ENCODE measurements at places on chromosomes 6 and 20.

DNA sequence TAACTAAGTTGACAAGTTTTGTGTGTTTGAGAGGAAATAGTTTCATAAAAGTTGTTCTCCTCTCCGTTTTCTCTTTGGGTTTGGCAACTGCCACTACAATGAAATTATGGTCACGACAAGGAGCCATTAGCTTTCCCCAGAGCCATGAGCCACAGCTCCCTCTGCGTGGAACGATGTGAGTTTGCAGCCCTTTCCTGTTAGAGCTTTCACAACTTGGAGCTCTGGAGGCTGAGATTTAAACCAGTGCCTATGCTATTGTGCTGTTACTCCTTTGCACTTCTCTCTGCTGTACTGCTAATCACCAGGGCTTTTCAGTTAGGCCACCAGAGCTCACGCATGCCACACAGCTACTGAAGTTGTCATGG, 29.3 kb upstream of the TXNDC5 start:
- DNase-seq: no peak

- DNase-seq: no peak
These were observed 559.8 kb upstream of the SLC35B3 start for GRCh38 chr6:8995156-8995555.

GRCh38 chr6:42569102-42570028, 5.5 kb downstream of the UBR2 start:
- peak; percentile 96 for DNase-seq

- DNase-seq: no peak
These were observed 55.8 kb downstream of the FGD2 start for GRCh38 chr6:37061157-37061804.

GRCh38 chr6:156825475-156825874, 48.3 kb downstream of the ARID1B start:
- DNase-seq: peak; percentile 28

GRCh38 chr6:159169557-159170332, 545 bp downstream of the FNDC1 start:
- DNase-seq: peak; percentile 46

DNA sequence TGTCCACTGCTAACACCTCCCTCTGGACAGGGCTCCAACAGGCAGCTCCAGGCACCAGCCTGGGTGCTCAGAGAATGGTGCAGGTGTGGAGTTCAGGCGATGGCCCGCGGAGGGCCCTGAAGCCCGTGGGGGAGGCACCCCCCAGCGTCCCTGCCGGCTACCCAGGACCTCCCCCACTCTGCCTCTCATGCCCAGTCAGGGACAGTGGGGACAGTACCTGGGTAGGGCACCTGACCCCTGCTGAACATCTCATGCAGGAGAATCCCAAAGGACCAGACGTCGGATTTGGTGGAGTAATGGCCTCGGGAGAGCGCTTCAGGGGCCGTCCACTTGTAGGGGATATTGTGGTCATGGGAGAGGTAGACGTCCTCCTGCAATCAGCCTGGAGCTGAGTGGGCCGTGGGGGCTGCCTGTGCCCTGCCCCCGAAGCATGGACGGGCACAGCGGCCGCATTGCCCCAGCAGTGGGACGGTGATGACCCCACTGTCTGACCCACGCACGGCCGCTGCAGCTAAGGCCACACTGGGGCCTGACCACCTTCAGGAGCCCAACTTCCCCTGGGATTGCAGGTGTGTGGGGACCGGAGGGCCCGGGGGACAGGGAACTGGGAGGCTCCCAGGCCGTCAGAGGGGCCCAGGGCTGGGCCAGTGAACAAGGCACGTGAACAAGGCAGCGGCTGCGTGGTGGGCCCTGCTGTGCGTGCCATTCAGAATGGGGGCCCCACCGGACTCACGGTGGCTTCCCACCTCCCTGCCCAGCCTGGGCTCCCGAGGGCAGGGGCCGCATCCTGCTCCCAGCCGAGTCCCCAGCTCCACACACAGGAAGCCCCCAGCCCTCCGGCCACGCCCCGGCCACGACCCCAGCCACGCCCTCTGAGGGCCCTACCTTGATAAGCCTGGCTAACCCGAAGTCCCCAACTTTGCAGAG, 7.1 kb downstream of the PTK6 start:
- no peak for DNase-seq

- DNase-seq: no peak
These were observed 99.1 kb downstream of the DLGAP4 start for GRCh38 chr20:36405255-36405654.

DNA sequence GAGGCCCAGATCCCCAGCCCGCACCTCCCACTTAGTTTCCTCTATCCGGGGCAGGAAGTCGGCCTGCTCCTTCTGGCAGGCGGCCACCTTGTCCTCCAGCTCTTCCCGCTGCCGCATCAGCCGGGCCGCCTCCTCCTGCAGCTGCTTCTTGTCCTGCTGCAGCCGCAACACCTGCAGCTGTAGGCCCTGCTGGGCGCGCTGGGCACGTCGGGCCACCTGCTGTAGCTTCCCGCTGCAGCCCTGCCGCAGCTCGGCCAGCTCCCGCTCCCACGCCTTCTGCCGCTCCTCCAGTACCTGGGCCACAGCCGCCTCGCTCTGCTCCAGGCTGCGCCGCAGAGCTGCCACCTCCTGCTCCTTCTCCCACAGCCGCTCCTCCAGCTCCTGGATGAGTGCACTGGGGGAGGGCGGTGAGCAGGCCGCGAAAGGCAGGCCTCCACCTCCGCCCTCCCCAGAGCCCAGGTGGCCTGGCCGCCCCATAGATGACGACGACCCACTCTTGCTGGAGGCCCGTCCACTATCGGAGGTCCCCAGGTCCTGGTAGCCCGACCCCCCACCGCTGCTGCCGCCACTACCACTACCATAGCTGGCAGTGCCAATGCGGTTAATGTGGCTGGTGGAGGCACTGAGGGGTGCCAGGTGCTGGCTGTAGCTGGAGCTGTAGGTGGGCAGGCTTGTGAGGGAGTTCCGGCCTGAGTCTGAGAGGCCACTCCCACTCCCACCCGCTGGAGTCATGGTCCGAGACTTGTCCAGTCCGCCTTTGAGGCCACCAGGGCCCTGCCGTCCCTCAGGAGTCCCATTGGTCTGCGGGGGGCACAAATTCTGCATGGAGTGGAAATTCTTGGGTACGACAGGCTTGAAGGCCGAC, 6.0 kb upstream of the FASTKD5 start:
- no peak for DNase-seq

DNA sequence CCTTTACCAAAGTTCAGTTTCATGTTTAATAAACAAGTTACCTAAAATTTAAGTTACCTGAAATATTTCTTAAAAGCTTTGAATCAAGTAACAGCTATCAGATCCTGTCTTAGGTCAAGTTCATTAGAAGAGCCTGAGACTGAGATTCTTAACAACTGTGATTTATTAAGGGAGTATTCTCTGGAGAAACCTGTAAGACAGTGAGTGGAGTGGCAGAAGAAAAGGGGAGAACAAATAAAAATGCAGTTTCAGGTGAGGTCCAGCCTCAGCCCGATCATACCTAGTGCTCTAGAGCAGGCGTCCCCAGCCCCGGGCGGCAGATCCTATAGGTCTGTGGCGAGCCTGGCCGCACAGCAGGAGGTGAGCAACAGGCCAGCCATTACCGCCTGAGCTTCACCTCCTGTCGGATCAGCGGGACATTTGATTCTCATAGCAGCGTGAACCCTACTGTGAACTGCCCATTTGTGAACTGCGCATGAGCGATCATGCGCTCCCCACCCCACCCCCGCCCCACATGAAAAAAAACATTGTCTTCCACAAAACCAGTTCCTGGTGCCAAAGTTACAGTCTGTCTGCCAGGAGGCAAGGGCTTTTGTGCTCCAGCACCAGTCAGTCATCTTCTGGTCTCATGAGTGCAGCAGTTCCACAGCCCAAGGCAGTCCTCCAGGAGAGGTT, 59.2 kb upstream of the ADGRB3 start:
- no peak for DNase-seq

DNA sequence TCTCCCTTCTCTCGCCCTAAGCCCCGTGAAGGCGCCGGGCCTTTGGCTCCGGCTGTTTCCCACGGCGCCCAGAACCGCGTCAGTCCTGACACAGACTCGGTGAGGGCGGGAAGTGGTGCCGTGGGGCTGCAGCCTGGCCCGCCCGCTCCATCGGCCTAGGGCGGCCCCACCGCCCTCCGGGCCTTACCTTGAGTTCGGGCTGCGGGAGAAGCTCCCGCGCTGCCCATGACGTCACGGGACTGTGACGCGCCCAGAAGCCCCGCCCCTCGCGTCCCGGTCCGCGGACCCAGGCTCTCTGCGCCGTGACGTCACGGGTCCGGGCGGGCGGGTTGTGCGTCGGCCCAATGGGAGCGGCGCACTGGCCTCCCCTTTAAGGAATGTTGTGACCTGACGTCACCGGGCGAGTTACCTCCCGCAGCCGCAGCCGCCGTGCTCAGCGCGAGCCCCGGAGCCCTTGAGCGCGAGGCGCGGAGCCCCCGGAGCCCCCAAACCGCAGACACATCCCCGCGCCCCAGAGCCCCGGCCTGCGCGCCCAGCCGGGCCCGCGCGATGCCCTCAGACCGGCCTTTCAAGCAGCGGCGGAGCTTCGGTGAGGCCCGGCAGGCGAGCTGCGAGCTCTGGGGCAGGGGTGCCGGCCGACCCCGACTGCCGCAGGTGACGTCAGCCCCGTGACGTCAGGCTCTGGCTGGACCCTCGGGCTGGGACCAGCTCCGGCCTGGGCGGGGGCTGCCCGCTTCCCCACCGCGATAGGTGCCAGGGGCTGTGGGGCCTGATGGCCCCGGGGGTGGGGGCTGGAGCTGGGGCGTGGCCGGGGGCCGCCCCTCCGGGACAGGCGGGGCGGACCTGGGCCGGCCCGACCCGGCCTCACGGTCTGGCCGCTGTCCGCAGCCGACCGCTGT, at the start of gene MAP1LC3A:
TSS of gene MAP1LC3A (plus strand) at position 399 of the 899 bp plus-strand sequence. CDS start at position 550, 151 bp downstream.
- DNase-seq: peak; percentile 94

DNA sequence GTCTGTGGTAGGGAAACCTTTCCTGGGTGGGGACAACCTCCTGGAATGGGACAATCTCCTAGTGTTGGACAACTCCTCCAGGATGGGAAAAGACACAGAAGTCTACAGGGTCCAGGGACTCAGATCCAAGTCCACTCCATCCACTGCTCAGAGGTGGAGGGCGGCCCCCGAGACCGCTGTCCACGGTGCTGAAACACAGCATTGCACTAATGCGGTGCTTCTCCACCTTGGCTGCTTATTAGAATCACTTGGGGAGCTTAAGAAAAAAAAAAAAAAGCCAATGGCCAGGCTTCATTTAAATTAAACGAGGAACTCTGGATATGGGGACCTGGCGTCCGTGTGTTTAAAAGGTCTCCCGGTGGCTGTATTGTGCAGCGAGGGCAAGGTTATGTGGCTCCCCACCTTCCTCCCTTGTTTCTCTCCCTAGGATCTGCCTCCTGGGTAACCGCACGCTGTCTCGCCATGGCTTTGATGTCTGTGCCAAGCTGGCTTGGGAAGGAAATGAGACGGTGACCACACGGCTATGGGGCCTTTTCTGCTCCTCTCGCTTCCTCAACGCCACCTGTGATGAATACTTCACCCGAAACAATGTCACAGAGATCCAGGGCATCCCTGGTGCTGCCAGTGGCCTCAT, 12.0 kb downstream of the SLC12A5 start:
- peak; percentile 38 for DNase-seq

Measured in EL (cell line).